Brain microvascular endothelial cell (primary cell): ENCODE measurements at places on chromosomes 6 and 20.

DNA sequence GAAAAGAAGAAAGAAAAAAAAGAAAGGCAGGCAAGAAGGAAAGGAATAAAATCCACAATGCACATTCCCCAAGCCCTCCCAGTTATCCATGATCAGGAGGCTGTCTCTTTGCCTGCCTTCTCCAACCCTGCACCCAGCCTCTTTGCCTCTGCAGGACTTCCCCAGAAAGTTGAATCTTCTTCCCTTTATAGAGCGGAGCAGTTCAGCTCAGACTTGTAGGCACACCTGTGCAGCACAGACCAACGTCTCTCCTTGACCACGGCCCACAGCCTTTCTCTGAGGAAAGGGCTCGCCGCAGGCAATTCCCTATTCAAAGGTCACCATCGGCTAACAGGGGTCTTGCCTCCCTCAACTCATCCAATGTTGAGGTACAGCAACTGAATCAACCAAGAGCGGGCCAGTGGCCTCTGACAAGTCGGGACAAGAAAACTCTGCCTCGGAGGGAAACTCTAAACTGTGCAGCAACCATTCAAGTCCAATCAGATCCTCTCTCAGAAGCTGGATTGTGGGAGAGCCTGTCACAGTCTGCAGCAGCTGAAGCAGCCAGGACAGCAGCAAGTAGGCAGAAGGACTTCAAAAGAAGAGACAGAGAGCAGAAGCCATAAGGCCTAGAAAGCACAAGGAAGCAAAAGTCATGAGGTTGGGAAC is 529.2 kb upstream of the JARID2 start:
- DNase-seq = no peak

- DNase-seq = peak; percentile 91
These were observed 18.4 kb downstream of the SLC22A23 start for GRCh38 chr6:3438190-3439167.

DNA sequence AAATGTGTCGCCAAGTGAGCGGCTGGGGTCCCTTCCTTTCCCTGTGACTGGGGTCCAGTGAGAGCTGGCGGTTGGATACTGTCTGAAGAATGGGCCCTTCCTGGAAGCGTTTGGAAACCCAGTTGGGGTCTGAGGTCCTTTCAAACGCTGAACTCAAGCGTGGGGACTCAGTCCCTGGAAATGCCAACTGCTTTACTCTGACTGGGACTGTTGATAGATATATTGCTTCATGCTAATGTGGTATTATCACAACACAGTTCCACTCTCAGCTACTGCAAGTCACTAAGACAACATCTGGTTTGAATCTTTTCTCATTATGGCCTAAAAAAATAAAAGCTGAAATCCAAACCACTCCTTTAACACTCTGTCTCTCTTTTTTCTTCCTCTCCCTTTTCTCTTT is 23.7 kb upstream of the PSMF1 start:
- no peak for DNase-seq

DNA sequence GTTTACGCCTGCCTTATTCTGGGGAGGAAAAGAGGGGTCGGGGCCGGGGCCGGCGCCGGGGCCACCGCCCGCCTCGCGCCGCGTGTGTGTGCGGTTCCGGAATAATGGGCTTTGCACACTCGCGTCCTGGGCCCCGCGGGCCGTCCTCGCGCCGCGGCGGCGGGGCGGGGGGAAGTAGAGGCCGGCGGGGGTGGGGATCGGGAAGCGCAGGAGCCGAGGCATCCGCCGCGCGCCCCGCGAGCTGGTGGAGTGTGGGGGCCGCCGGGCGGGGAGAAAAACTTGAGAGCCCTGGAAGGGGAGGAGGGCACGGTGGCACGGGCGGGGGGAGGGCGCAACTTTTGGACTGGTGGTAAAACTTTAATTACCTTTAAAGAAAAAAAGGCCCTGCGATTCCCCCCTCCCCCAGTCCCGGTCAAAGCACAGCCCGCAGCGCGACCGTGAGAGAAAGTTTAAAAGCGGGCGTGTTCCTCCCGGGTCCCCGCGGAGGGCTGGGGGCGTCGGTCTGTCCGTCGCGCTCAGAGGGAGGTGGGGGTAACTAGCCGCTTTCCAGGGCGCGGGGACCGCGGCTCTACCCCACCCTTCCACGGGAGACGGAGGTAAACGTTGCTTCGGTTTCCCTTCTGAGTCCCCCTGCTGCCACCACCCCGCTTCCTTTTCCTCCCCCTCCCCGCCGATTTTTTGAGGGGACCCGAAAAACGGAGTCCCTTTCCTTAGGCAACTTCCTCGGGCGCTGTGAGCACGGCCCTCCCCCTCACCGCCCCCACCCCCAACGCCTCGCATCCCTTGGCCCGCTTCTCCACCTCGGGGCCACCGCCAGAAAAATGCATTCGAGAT is 1.9 kb downstream of the L3MBTL3 start:
- no peak for DNase-seq

DNA sequence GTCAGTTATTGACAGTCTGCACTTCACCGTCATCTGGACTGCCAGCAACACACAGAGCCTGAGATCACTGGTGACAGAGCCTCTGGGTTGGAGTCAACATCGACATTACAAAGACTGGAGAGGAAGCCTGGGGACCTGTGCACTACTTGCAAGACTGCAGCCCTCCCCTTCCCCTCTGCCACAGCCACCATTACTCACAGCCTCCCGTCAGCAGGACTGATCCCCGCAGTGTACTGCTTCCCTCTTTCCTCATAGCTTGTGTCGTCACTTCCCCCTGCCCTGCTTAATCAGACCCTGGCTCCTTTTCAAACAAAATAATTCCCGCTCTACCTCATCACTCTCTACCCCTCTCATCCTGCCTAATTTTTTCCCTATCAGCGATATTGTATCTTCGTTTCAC is 235.5 kb upstream of the KCNQ5 start:
- DNase-seq = peak; percentile 18

DNA sequence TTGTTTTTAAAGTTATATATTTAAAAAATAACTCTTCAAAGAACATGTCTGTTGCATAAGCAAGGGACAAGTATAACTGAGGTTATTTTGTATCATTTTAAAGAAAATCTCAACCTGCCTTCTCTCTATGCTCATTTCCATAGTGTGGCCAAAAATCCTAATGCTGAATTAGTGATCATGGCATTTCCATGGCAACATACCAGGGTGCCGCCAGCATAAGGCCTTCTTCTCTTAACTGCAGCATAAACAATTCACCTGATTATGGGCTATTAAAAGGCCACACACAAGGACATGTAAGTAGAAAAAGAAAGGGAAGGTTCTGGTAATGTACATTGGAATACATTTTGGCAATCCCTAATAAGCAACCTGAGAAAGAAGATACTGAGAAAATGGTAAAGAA is 95.1 kb upstream of the RNF217 start:
- DNase-seq = no peak

DNA sequence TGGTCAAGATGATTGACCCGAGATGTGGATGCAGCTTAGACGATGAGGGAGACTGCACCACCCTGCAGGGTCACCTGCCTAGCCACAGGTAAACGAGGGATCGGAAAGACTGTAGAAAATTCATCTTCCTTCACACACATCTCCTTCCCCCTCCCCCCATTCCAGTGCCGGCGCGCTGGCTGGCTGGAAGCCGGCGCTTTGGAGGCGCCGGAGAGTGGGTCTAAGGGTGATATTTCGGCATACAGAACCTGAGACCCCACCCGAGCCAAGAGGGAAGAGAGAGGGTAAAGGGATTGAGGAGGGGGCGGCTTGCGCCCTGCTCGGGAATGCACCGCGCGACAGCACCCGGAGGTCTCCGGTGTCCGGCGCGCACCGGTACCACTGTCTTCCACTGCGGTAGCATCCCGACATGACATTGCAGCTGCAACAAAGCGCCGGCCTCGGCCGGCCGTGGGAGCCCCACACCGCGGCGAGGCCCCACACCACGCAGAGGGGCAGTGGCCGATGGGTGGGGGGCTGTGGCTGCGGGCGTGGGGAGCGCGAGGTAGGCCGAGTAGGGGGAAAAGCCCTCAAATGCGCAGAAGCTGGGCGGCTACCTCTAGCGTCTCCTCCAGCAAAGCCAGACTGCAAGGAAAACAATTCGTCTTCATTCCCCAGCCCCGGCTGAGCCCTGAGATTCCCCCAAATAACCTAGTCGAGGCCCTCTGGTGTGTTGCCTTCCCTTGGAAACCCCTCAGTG is 984 bp downstream of the TNFRSF21 start:
- DNase-seq = no peak

DNA sequence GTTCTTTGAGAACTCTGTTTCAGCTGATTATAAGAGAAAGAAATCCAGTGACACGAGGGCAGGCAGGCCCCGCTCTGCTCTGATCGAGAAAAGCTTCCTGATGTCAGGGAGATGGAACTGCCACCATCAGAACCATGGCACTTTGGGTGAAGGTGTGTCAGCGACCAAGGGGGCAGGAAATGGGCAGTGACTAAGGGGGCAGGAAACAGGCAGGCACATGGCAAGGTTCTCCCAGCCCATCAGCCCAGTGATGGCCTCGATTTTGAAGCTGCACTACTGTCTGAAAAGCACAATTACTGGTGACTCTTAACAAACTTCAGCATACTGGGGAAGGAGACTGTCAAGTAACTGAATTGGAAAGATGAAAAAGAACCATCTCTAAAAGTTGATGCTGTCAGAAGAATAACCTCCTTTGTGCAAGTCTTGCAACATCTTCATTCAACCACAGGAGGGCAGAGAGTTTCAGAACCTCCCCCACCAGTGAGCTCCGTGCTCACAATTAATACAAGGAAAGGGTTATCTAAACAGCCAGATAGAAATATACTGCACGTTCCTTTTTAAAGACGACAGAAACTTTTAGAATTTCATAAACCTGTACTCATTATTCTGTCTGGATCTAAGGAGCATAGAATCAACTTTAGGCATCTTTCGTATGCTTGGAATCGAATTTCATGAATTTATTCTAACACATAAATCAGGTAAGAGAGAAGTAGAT is 39.1 kb downstream of the TMX4 start:
- DNase-seq = peak; percentile 47

DNA sequence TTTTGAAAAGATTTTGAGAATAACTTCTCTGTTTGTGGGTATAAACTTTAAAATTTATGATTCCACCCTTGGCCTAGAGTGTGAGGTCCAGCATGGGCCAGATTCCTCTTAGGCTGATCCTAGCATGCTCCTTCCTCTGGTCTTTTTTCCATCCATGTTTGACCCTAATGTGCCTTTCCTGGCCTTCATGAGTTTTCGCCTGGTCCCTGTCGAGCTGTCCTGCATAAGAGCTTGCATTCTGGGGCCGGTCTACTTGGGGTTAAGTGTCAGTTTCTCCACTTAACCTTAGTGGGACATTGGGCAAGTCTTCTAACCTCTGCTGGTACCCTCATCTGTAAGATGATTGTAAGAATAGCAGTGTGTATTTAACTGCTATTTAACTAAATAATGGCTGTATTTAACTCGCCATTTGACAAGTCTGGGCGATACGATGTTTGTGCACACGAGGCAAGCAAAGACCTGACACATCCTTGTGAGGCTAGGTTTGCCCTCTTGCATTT is 40.7 kb upstream of the TAGAP start:
- no peak for DNase-seq

DNA sequence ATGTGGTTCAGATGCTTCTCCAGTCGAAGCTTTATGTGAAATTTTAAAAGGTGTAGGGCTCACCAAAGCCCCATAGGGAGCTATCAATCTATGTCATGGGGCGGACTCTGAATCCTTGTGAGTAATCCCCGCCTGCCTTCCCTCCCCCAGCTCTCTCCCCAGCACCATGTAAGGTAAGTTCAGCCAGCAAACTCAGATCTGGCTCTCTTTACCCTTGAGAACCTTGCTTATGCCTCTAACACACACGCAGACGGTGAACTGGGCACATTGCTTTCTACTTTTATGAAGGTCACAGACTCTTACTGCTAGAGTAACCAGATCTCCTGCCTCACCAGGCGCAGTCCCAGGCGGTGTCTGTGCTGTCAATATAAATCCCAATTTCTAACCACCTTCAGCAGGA is 82.6 kb upstream of the CNKSR3 start:
- DNase-seq = no peak

DNA sequence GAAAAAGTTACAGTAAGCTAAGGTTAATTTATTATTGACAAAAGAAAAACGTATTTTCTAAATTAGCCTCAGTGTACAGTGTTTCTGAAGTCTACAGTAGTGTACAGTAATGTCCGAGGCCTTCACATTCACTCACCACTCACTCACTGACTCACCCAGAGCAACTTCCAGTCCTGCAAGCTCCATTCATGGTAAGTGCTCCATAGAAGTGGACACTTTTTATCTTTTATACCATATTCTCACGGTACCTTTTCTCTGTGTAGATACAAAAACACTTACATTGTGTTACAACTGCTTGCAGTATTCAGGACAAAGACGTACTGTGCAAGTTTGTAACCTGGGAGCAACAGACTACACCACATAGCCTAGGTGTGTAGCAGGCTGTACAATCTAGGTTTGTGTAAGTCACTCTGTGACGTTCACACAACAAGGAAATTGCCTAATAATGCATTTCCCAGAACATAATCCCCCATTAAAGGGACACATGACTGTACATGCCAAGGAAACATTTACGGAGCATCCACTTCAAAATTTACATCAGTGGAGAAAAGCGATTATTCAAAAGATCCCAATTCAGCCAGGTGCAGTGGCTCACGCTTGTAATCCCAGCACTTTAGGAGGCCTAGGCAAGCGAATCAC is 133.4 kb downstream of the BANF2 start:
- DNase-seq = no peak
